T-helper 17 cell (primary cell): ENCODE measurements at places on chromosomes 16 and 17. TPM values are rescaled to one million over a fixed set of nuclear protein-coding genes. Genes with fewer than 3 reads are reported as not detected.

DNA sequence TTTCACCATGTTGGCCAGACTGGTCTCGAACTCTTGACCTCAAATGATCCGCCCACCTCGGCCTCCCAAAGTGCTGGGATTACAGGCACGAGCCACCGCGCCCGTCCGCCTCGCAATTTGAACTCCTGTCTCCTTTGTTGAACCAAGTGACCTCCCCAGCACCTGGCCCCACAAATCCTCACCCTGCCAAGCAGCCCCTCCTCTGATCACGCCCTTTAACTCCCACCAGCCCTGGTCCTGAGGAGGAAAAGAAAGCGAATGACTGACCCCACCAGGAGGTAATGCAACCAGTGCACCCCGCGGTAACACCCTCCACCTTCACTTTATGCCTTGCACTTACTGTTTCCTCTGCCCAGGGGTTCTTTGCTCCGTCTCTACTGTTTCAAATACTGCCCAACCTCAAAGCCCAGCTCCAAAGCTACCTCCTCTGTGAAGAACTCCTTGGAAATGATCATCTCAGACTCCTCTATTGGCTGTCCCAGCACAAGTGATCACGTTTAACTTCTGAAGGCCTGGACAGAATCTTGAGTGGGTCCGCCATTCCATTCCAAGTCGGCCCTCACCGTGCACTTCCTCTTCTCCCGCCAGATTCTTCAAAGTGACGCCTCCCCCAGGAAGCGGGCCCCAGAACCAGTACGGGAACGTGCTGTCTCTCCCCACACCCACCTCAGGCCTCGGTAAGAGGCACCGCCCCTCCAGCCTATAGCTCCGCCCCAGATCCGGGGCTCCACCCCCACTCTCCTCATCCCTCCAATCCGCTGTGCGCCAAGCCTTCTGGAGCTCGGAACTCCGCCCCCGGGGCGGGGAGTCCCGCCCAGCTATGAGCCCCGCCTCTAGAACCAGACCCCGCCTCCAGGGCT lies 4.4 kb downstream of the CD19 start:
- peak; percentile 80 for DNase-seq

CEP295NL gene
- 2.9 TPM for total RNA-seq

TMEM235 gene
- total RNA-seq: not detected

- DNase-seq: no peak
These were observed 256.6 kb downstream of the HS3ST3B1 start for GRCh38 chr17:14557480-14557879.

QRICH2 gene
- total RNA-seq: 1.7 TPM

ABCC6 gene
- total RNA-seq: not detected

GRCh38 chr17:42428141-42428944 lies 5.3 kb upstream of the CAVIN1 start:
- DNase-seq: no peak

GRCh38 chr17:39867880-39868553 lies at the start of gene ZPBP2:
Gene ZPBP2 (plus strand): TSS chr17:39868202. CDS start chr17:39868355, 153 bp downstream.
- DNase-seq: peak; percentile 54

GRCh38 chr16:77675464-77676324 lies 46.6 kb upstream of the NUDT7 start:
- DNase-seq: peak; percentile 27

GRCh38 chr16:77652399-77652798 lies 69.9 kb upstream of the NUDT7 start:
- no peak for DNase-seq

GRCh38 chr17:13813347-13814240 lies 211.9 kb upstream of the HS3ST3A1 start:
- no peak for DNase-seq

GRCh38 chr16:1706386-1707192 lies 594 bp downstream of the MAPK8IP3 start:
- no peak for DNase-seq

SYCE1L gene
- total RNA-seq: 4.0 TPM

RHBDF1 gene
- 0.75 TPM for total RNA-seq

GRCh38 chr17:44595216-44595775 lies 38.0 kb downstream of the FZD2 start:
- no peak for DNase-seq

OR2C1 gene
- total RNA-seq: not detected

SEPTIN12 gene
- total RNA-seq: not detected

GRCh38 chr17:72977771-72978417 lies 114.6 kb downstream of the SLC39A11 start:
- no peak for DNase-seq

- no peak for DNase-seq
These were observed 387.3 kb upstream of the CDH11 start for GRCh38 chr16:65509172-65509571.

GRCh38 chr16:3129137-3130131 lies 5.4 kb upstream of the ZNF213 start:
- DNase-seq: peak; percentile 56

PYDC1 gene
- not detected for total RNA-seq

DNA sequence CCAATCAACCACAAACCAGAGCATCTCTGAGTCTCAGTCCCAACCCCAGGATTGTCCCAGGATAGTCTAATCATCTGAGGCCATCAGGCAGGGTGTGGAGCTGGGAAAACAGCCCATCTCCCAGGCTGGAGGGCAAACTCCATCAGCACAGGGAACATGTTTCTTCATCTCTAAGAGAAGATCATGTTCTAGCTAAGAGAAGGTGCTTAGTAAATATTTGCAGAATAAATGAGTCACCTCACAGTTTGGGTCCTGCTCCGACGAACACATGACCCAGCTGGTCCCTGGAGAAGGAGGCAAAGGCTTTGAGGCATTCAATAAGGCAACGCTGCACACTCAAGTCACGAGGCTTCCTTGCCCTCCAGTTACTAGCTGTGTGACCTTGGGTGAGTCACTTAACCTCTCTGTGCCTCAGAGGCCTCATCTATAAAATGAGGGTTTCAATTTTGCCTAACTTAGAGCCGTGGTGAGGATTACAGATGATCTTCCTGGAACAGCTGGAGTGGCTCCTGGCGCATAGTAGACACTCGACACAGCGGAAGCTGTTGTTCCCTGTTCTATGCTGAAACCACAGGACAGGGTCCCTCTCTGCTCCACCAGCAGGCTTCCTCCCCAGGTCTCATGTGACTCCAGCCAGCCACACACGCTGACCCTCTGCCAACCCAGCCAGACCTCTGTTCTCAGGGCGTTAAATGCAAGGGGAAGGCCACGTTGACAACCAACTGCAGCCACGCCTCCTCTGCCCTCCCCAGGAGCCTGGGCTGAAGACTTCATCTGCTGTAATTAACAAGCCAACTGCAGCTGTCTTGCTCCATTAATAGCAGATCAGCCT lies 10.3 kb upstream of the RPL38 start:
- no peak for DNase-seq

GRCh38 chr17:55038291-55038690 lies 69.7 kb downstream of the STXBP4 start:
- DNase-seq: no peak

DNA sequence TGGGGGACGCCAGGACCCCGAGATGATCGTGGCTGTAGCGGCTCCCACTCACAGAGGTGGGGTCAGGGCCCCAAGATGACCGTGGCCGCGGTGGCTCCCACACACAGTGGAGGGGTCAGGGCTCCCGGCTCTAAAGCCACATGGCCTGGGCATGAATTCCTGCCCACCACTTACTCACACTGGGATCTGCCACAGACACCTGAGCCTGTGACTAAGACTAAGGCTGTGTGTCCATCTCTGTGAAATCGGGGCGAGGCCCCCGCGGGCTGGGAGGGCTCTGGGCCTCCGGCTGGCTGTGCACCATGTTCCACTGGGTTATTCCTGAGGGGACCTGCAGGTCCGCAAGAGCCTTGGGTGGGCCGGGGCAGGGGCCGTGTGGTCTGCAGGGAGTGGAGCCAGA lies 18.5 kb downstream of the ZFPM1 start:
- DNase-seq: no peak

SLC16A11 gene
- 0.40 TPM for total RNA-seq

DNA sequence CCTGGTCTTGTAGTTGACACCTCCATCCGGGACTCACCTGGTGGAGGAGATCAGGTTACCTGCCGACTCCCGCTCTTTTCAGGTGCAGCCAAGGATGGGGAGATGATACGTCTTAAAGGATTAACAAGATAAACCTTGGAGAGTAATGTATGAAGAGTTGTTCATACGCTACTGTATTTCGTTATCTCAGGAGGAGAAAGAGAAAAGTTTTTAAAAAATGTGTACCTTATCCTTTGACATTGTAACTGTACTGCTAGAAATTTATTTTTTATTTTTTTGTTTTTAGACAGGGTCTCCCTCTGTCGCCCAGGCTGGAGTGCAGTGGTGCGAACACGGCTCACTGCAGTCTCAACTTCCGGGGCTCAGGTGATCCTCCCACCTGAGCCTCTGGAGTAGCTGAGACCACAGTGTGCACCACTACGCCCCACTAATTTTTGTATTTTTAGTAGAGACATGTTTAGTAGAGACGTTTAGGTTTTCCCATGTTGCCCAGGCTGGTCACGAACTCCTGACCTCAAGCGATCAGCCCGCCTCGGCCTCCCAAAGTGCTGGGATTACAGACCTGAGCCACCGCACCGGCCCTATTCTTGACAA lies 764 bp upstream of the SMURF2 start:
- DNase-seq: no peak

- DNase-seq: no peak
These were observed at the start of gene CCL23 for GRCh38 chr17:36017799-36018198. Gene CCL23 (minus strand): TSS chr17:36017972. CDS start chr17:36017897, 75 bp downstream.

DNA sequence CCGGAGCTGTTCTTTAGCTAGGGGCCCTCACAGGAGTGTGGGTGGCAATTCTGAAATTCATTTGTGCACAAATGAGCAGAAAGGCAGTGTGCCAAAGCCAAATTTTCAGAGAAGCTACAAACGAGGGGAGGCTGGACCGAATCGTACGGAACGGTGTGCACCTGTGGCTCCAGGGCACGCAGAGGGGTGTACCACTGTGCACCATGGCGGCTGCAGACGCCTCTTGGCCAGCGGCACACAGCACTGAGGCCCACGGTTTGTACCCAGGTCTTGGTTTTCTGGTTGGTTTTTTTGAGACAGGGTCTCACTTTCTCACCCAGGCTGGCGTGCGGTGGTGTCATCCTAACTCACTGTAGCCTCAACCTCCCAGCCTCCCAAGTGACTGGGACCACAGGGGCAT lies 14.9 kb downstream of the CHMP1A start:
- no peak for DNase-seq

GRCh38 chr17:29742210-29742513 lies 119.5 kb upstream of the CORO6 start:
- DNase-seq: no peak

GRCh38 chr16:85203462-85203813 lies 91.2 kb upstream of the CIBAR2 start:
- DNase-seq: no peak

ETV4 gene
- not detected for total RNA-seq

PITPNM3 gene
- total RNA-seq: 0.31 TPM

DNA sequence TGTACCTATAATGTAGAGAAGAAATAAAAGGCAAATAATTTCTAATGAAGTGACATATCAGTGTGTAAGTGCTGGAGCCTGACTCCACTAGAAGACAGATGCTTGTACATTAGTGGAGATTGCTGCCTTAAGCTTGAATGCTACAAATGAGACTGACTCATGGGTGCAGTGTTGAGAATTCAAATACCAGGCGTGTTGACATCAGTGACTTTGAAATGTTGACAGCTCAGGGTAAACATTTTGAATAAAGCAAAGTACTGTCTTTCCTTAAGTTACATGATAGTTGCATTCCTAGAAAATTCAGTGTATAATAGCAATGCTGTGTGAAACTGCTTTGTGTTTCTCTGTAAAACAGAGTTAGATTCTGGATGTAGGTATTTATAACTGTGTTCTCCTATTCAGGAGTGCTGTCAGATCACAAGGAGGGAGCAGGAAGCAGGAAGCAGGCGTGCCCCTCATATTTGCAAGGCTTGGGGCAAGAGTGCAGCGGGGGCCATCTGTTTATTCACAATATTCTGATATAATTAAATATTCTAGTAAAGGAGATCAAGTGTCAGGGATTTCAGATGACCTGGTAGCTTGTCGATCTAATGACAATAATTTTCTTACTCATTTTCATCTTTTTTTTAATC lies 119.0 kb downstream of the SPECC1 start:
- no peak for DNase-seq

SLC47A1 gene
- total RNA-seq: not detected

GRCh38 chr16:48949636-48950035 lies 332.0 kb downstream of the CBLN1 start:
- no peak for DNase-seq

- no peak for DNase-seq
These were observed 39.0 kb downstream of the CA4 start for GRCh38 chr17:60188759-60189158.

DNA sequence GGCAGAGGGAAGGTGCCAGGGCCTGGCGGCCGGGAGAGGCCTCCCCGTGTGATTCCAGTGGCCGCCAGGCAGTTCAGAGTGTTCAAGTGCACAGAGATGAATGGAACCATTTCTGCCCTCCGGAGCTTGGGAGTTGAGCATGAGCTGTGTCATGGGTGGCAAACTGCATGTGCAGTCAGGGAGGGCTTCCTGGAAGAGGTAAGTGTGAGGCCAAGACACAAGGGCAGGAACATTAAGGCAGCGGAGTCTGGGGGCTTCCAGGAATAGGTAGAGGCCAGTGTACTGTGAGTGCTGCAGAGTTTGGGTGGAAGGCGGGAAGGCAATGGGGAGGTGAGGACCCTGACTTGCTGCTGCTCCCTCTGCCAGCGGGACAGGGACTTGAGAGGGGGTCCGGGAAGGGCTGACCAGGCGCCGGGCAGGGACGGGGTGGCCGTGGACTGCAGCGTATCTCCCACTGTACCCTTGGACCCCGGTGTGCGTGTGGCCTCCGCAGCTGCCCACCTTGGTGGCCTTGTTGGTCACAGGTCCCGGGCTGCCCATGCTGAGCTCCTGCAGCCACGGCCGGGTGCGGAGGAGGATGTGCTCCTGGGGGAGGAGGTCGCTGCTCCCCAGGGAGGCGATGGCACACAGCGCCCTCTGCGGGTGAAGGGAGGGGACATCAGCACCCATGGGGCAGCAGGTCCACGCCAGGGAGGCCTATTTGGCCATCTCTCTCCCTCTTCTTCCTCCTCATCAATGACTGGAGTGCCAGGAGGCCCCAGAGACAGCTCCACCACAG lies 7.5 kb upstream of the CEP131 start:
- DNase-seq: no peak

DNA sequence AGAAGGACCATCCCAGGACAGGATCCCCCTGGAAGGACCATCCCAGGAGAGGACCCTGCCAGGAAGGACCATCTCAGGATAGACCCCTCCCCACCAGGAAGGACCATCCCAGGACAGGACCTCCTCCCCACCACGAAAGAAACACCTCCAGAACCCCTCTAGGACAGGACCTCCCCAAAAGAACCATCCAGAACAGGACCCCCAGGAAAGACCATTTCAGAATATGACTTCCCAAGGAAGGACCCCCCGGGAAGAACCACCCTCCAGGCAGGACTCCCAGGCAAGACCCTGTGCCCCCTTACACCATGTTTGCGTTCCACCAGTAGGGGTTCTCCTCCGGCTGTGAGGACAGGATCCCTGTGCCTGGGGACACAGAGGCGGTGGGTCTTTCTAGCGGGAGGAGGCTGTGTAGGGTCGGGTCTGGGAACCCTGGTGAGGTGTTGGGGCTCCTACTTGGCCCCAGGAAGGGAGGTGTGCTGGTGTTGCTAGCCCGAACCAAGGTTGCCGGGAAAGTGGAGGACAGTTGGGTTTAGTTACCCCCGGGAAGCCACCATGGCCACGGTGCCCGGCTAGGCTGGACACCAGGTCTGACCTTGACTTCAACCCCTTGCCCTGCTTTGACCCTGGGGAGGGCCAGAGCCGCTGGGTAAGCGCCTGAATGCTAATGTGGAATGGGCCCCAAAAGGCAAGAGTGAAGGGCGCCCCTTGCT lies 2.2 kb downstream of the NOTUM start:
- DNase-seq: no peak
